ENCODE measurements at places on chromosomes 1 and 21. TPM values are rescaled to one million over a fixed set of nuclear protein-coding genes. Genes with fewer than 3 reads are reported as not detected.

DNA sequence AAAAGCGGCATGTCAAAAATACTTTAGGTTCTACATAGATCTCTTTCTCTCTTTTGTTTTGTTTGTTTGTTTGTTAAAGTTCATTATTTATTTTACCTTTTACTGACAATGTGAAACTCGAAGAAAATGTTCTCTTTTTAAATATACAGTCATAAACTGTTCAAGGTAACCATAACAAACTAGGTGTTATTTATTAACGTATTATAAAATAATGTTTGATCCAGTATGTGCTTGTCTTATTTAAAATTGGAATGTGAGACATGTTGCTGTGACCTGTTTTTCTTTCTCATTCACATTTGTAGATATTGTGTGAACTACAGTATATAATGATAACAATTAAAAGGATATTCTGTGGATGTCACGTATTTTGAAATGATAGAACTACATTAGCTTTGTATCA, 5.9 kb upstream of the LEPR start:
- DNase-seq, result no peak

Gene LELP1
- not detected for total RNA-seq

- DNase-seq, result peak; percentile 83
Observed at GRCh38 chr21:45820171-45821091, 161.1 kb upstream of the COL6A1 start.

GRCh38 chr1:184483101-184483683, 96.4 kb downstream of the C1orf21 start:
- DNase-seq, result no peak

DNA sequence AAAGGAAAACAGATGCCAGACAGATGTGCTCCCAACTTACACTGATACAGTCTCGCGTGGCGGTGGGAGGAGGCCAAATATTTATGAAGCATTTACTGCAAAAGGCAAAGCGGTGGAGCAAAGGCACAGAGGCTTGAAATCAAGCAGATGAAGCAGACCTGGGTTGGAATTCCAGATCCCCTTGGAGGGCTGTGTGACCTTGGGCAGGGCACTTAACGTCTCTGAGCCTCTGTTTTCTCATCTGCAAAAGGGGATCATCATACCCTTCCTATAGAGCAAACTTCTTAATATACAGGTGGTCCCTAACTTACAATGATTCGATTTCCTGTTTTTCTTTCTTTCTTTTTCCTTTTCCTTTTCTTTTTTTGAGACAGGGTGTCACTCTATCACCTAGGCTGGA, 54.1 kb downstream of the IGSF21 start:
- DNase-seq, result no peak

- peak; percentile 11 for DNase-seq
Observed at GRCh38 chr1:107430540-107431228, 289.8 kb downstream of the NTNG1 start.

GRCh38 chr1:230186003-230186863, 119.2 kb downstream of the GALNT2 start:
- DNase-seq, result peak; percentile 82

Gene TTLL10
- not detected for total RNA-seq

GRCh38 chr1:243849421-243850201, 432 bp downstream of the AKT3 start:
- DNase-seq, result no peak

DNA sequence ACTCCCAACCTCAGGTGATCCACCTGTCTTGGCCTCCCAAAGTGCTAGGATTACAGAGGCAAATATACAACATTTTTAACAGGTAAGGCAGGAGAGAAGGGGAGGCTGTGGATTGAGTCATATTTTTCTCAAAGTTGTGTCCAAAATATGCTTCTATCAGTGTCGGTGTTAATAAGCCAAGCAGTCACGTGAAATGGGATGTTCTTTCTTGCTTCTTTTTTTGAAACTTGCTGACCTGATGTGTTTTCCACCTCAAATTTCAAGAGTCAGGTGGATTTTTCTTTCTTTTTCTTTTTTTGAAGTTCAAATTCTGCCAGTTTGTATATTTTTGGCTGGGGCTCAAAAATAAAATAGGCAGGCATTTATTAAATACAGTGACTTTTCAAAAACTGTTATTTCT, 91.5 kb downstream of the PCP4 start:
- no peak for DNase-seq

- DNase-seq, result no peak
Observed at GRCh38 chr1:25566730-25567341, 23.4 kb downstream of the LDLRAP1 start.

DNA sequence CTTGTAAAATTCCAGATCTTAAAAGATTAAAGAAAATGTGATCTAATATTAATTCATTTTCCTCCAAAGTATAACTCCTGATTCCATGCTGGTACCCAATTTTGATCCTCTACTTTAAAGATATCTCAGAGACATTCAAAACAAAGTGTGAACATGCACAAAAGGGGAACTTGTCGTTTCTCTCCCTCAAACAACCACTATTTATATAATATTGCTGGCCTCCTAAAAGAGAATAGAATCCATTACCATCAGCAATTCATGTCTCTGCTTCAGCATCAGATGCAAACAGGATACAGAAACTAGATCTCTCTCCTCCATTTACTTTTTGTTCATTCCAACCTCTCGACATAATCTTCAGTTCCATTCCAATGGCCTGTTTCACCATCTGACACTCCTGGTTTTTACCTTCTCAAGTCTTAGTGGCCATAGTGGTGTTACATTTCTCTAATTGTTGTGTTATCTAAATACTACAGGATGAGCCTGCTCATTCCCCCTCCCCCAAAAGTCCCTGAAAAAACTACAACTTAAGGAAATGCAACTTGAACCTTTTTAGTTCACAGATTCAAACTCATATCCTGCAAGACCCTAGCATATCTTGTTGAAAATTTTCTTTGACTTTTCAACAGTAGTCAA, 4.1 kb downstream of the NRIP1 start:
- no peak for DNase-seq

Gene SPRR2F
- not detected for total RNA-seq

DNA sequence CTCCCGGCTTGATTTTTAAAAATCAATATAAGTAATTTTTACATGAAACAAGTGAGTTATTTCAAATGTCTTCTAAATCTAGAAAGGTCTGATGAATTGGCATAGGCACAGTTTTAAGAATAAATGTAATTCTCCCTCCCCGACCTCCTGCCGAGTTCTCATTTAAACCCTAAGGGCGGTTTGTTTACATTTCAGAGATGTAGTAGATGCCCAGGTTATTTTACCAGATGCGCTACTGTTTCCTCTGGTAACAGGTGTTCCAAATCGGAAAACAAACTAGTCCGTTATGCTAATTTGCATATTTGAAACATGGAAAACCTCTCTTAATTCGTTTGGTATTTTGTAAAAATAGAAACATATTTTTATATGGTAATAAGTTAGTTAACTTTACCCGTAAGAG, 53.8 kb upstream of the CFAP126 start:
- no peak for DNase-seq

DNA sequence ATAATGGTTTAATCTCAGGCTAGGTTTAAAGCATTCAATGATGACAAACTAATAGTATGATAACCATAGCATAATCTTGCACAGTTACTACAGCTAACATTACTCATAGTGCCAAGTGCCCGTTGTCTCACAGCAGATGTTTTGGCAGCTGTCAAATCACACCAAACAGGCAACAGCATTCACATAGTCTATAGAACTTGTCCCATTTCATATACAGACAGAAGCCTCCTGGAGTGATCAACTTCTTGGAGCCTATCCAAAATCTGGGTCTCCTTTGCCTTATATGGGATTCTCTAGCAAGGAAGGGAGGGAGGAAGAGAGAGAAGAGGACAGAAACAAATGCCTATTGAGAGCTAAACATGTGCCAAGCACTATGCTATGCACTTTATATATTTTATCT, 250.6 kb upstream of the ZP4 start:
- no peak for DNase-seq

GRCh38 chr1:30525971-30526651, 197.3 kb downstream of the MATN1 start:
- peak; percentile 69 for DNase-seq

GRCh38 chr1:27031235-27032118, 18.8 kb upstream of the TENT5B start:
- peak; percentile 74 for DNase-seq

Gene AUNIP
- total RNA-seq, result 0.60 TPM

DNA sequence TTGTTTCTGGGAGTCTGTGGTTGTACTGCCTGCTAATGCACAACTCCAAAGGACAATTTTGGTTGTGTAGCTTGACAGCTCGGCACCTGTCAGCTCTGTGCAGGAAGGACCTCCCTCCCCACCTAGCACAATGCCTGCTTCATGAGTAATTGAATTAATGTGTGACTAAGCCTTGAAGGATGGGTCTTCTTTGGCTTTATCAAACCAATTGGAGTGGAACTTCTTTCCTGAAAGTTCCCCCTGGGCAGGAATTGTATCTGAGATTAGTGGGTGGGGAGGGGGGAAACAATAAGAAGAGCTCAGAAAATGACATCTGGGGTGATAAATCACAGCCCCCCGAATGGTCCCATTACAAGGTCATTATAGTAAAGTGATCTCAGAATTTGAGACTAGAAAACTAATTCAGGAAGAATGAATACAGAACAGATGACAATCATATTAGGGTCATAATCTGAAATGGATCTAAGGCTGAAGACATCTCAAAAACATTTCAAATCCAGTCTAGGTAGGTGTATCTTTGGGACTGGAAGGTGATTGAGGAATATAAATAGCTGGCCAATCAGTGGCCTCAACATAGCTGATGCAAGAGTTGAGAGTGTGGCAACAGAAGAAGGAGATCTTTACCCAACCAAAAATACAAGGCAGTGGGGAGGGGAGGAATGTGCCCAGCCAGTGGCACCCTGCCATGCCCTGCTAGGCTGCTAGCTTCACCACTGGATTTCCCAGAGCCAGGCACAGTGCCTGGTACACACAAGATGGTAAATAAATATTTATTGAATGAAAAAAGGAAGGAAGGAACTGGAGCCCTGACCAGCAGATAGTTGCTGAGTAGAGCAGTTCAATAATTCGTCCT, 10.1 kb upstream of the SESN2 start:
- DNase-seq, result peak; percentile 34

DNA sequence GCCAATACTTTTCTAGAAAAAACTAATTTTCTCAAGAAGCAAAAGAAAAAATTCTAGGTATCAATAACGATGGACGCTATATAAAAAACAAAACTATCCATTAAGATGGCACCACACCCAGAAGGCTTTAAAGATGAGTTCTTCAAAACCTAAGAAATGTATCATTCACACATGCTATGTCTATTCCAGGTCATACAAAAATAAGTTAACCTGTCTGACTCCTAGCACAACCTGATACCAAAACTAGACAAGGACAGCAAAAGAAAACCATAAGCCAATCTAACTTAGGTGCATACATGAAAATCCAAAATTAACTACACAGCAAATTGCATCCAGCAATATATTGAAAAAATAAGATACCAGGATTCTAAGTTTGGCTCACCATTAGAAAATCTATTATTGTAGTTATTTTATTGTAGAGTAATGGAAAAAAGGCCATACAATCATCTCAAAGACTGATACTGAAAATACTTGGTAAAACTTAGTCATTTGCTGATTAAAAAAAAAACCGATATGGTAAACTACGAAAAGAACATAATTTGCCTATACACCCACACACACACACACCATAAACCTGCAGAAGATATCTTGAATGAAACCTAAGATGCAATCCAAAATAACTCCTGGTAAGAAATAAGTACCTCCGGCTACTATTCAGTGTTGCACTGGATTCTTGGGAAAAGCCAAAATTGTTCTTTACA, 55.0 kb downstream of the TRAF5 start:
- no peak for DNase-seq

DNA sequence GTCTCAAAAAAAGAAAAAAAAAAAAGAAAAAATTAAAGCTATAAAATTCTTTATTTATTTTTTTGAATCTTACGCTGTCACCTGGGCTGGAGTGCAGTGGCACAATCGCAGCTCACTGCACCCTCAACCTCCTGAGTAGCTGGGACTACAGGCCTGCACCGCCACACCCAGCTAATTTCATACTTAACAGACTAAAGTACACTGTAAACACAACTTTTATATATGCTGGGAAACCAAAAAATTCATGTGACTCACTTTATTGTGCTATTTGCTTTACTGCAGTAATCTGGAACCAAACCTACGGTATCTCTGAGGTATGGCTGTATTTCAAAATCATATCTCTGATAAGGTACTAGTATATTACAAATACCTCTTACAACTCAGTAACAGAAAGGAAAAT, 40.3 kb downstream of the HSF2BP start:
- no peak for DNase-seq

DNA sequence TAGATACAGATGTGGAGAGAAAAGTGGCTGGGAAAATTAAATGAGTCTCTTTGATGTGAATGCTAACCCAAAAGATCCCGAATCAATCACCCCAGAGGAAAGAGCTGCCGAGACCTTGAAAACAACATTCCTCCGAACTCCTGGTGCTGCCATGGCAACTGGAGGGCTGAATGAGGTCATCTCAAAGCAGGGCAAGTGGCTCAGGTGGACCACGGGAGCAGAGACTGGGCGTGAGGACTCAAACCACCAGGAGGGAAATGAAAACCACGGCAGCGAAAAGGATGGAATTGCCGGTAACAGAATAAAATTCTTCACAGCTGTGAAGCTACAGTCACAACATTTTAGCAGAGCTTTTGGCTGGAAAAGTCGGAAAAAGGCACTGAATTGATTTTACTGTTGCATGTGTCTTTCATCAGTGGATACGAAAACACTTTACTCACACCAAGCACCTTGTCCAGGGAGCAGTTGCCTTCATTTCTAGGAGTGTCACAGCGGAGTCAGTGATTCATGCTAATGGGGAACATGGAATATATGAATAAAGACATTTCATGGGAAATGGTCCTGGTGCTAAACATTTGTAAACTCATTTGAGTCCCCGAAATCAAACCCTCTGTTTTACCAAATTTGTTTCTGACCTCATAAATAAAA, 23.2 kb upstream of the BECN2 start:
- no peak for DNase-seq

Gene GNAT2
- total RNA-seq, result under 0.01 TPM

Gene CELF3
- not detected for total RNA-seq

Gene OR2AK2
- not detected for total RNA-seq

Gene SH2D1B
- total RNA-seq, result not detected

- DNase-seq, result no peak
Observed at GRCh38 chr21:42925114-42925926, at the start of gene ERVH48-1. TSS of gene ERVH48-1 (minus strand) at chr21:42925630. CDS start at chr21:42919006, 6,624 bp downstream.

- peak; percentile 79 for DNase-seq
Observed at GRCh38 chr1:206489980-206490770, 17.2 kb upstream of the RASSF5 start.

- no peak for DNase-seq
Observed at GRCh38 chr21:25625036-25625435, 14.0 kb upstream of the JAM2 start.

- peak; percentile 99 for DNase-seq
Observed at GRCh38 chr1:177209357-177209756, 38.6 kb downstream of the BRINP2 start.
